ENCODE measurements at places on chromosomes 5 and 9.

DNA sequence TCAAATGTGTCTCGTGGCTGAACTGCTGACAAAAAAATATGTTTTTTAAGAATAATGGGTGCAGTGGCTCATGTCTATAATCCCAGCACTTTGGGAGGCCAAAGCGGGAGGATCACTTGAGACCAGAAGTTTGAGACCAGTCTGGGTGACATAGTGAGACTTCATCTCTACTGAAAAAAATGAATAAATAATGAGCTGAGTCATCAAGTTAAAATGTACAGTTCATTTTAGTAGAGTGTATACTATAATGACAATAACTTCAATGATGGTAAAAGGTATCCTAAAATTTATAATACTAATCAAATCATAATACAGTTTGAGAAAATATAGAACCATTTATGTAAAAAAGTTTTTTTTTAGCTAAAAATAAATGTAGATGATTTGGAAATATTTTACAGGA, 37.9 kb upstream of the TJP2 start:
- DNase-seq = no peak

DNA sequence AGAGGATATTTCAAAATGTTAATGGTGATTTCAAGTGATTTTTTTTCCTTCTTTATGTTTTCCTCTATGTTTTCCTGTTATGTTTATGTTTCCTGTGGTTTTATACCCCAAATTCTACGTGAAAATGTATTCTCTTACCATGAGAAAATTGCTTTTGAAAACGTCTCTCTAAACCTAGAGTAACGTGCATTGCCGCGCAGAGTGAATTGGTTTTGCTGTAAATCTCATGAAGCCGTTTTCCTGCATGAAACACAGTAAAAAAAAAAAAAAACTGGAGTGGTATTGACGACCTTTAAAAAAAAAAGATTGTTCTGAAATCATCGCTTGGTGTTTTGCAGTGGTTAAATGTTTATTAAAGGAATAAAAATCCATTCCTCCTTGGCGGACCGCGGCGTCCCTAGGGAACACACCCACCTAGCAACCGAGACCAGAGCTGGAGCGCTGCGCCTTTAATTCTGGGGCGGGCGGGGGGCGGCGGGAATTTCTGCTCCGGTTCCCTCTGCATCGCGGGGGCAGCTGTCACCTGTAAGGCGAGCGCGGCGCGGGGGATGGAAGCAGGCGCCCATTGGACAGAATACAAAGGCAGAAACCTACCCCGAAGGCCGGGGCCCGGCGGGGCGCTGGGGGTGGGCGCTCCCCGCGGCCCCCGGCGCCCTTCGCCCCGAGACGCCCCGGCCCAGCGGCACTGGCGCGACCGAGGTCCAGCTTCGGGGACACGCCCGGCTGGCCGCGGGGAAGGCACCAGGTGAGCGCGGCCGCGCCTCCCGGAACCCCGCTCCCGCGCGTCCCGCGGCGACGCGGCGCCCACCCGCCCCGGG, at the start of gene SOWAHA:
Gene SOWAHA, plus strand, starts transcription at position 522 of the 818 bp plus-strand sequence. CDS start 320 bp downstream, outside the sequence.
- DNase-seq = no peak

DNA sequence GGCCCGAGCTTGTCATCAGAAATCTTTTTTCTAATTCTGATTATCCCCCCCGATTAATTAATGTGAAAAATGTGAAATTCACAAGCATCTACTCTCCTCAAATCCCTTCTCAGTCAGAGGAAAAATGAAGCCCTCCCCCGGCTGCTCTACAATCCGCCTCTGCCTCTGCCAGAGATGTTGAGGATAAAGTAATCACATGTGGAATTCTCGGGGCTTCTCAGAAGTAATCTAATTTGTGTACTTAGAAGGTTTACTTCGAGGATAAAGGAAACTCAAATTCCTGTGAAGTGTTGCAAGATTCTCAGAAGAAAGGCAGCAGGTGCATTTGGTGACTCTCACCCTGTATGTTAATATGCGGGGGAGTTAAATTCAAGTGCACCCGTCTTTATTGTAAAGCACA, 726.1 kb upstream of the ADAMTS16 start:
- no peak for DNase-seq

DNA sequence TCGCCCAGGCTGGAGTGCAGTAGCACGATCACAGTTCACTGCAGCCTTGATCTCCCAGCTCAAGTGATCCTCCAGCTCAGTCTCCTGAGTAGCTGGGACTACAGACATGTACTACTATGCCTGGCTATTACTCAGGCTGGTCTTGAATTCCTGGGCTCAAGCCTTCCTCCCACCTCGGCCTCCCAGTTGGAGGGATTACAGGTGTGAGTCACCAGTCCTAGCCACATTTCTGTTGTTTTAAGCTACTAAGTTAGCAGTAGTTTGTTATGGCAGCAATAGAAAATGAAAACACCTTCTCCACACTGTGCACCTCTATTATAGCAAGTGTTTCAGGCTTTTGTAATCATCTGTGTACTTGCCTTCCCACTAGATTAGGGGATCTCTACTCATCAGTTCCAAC, 588.9 kb upstream of the TLE4 start:
- DNase-seq = no peak

DNA sequence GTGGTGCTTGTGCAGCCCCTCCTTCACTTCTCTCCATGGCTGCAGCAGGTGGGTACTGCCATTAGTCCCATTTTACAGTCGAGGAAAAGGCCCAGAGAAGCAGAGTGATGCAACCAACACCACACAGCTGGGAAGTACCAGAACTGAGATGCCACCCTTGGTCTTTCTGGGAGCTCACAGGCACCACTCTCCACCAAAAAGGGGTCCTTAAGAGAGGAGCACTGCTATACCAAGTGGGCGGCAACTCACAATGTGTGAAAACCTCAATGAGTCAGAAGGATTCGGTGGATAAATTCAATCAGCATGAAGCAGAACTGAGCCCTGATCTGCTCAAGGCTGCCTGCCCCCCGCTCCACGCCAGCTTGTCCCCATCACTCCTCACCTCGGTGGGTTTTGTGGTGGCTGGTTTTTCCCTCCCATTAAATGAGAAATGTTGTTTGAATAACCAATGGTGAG, 213.7 kb downstream of the FSTL4 start:
- no peak for DNase-seq

DNA sequence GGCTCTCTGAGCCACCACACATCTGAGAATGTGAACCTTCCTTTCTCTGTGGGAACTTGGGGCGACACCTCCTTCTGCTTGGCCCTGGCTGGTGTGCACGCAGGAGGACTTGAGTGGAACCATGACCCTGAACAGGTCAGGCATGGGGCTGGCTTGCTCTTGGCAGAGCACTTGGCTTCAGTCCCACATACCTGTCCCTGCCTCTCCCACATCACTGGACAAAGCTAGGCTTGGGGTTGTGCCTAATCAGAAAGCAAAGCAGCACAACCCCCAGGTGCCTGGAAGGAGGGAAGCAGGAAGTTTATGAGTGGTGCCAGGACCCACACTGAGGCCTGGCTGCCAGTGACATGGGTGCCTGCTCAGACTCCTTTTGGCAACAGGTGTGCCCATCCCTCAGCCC, 13.2 kb downstream of the GADD45G start:
- DNase-seq = no peak

- no peak for DNase-seq
Observed at GRCh38 chr5:140785905-140786686, at the start of gene PCDHA1. TSS of gene PCDHA1 (plus strand) at chr5:140786140.

- no peak for DNase-seq
Observed at GRCh38 chr5:88694023-88694679, 188.8 kb downstream of the MEF2C start.

DNA sequence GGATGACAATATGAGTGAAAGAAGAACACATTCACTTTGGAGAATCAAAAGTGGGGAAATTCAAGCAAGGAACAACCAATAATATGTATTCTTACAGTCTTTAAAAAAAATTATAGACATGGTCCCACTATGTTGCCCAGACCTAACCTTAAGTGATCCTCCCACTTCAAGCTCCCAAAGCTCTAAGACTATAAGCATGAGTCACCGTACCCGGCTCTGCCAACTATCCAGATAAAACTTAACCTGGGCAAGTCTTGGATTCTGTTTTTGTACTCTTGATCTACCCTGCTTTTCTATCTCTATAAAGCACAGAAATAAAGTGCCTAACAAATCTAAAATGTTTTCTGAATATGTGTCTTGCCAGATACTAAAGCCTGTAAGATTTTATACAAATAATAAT, 30.9 kb downstream of the CEMIP2 start:
- DNase-seq = no peak

DNA sequence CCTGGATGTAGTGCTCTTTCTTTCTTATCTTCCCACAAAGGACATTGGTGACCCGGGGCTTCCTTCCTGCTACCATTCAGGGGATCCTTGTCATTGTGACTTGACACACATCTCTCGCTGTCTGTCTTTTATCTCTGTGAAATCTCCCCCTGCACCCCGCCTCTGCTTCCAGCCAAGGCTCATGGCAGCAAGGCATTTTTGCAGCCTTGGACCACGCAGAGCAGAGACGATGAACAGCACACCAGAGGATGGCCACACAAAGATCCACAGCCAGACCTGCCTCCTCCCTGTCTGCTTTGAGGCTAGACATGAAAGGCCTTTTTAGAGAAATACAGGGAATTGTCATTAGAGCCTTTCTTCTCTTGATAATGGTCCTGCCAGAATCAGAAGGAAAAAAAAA, 549.1 kb downstream of the CDK5RAP2 start:
- no peak for DNase-seq

DNA sequence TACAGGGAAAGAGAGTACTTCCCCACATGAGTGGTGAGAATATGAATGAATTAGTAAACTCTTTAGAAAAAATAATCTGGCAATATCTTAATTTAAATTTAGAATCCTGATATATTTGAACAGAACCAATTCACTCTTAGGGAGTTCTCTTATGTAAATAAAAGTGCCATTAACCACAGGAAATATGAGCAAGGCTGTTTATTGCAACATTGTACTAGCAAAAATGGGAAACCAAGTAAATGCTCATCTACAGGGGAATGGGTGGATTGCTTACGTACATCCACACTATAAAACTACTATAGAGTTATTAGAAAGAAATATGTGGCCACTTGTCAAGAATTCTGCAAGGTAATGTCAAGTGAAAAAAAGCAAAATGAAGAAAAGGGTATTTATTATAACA, 274.5 kb downstream of the TLE1 start:
- DNase-seq = no peak

DNA sequence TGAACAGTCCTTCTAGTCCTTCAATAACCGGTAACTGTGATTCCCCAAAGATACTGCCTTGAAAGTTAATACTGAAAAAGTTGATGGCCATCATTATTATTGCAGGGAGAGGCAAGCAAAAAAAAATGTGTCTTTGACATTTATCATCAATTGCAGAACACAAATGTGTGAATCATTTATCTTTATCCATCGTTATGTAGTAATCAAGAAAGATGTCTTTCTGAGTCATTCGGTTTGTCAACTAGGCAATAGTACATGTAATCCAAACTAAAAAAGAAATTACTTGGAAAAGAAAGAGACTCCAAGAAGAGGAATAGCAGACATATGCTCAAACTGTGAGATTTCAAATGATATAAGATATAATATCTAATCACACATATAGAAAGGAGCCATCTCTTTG, 473.0 kb downstream of the CETN3 start:
- no peak for DNase-seq

DNA sequence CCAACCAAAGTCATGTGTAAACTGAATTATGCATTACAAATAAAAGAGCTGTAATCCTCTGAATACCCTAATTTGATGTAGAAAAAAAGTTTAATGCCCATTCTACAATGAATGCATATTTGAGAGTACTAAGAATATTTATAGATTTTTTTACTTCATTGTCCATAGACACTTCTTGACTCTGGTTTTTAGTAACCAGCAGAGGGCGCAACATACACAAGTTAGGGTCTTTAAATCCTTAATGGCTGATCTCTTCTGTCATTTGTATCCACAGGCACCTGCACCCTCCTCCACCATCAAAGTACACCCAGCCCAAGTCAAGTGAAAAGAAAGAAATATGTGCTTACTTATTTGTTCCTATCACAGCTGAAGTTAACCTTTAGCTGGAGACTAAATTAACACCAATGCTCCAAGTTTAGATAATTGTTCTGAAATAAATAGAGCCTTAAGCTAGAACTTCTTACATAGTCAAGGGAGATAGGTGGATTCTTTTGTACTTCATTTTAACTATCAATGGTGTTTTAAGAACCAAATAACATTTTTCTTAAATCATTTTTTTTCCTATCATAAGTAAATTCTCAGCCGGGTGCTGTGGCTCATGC, 524.2 kb upstream of the DAB2 start:
- peak; percentile 39 for DNase-seq

DNA sequence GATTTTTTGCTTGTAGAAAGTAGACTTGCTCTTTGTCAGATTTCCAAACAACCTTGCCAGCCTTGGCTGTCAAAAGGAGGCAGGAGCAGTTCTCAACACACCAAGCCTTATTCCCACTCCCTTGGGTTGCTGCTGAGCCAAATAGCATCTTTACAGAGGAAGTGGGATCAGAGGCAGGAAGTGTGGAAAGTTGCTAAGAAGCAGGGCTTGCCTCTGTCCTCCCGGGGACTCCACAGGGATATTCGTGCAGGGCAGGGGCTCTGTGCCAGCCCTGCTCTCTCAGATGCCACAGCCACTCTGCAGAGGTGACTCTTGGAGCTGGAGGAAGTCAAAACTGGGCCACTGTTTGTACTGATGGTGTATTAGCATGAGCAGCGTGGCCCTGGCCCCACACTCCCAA, 24.3 kb downstream of the PTPDC1 start:
- DNase-seq = no peak

- no peak for DNase-seq
Observed at GRCh38 chr9:92726971-92727715, 37.5 kb downstream of the BICD2 start.

- DNase-seq = no peak
Observed at GRCh38 chr5:146209714-146210113, 6.3 kb downstream of the RBM27 start.

DNA sequence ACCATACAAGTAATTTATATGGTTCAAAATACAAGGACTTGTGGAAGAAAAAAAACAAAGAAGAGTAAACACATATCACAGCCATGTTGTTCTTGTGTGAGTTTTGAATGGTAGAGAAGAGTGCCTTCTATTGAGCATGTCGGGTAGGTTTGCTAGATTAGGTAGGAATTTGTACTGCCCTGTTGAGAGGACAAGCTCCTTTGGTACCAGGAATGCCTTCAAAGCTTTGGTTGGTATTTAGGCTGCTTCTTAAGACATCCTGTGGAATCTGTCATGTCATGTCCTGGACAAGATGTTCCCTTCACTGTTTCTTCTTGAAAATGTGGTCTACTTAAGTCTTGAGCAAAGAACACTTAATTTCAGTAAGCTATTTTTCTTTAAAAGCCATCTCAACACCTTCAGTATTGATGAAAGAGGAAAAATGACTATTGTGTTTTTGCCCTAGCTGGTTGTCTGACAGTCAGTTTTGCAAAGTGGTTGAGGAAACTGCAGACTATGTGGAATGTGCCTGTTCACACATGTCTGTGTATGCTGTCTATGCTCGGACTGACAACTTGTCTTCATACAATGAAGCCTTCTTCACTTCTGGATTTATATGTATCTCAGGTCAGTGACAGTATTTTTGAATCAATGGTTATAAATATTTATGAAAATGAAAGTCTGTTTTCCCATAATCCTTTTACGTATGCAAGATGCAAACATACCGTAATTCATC, 296.9 kb downstream of the ADGRV1 start:
- DNase-seq = no peak

DNA sequence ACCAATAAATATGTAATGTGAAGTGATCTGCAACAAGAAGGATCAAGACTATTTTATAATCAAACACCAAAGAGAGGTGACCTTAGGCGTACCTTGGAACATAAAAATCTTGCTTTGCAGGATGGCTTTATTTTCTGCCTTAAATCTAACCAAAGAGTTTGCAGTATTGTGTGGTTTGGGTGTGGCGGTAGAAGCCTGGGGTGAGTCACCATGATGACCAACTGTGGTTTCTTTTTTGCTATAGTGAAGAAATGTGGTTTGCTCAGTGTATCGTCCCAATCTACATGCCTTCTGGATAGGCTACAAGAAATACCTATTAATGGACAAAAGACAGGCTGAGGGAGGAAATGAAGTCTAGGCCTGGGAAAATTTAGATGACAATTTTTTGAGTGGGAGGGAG, 5.1 kb upstream of the CAST start:
- peak; percentile 12 for DNase-seq

All from T-helper 9 cell (primary cell).